Activated T-helper 1 cell treated with anti-CD3 and anti-CD28 coated beads, Interleukin-12 subunit alpha, Interleukin-12 subunit beta, Interleukin-2, Interleukin-4 antibody, amounts not matched to agents 30 ng/mL and 10 ng/mL and 1 ng/mL, durations not matched to agents 14 hours and 24 hours and 36 hours (primary cell): ENCODE measurements at places on chromosomes 13 and 19. TPM values are rescaled to one million over a fixed set of nuclear protein-coding genes. Genes with fewer than 3 reads are reported as not detected.

GRCh38 chr13:93724187-93724586, 497.6 kb downstream of the GPC6 start:
- no peak overlapping the region for H3K27ac ChIP-seq
- no peaks in the 10 kb centered on the region for H3K36me3 ChIP-seq
- no peak overlapping the region for H3K4me3 ChIP-seq
- no peaks in the 10 kb centered on the region for H3K4me1 ChIP-seq
- no peaks in the 10 kb centered on the region for H3K27me3 ChIP-seq

ZNF296 gene
- total RNA-seq = 4.3 and 4.7 TPM in 2 replicates

DNA sequence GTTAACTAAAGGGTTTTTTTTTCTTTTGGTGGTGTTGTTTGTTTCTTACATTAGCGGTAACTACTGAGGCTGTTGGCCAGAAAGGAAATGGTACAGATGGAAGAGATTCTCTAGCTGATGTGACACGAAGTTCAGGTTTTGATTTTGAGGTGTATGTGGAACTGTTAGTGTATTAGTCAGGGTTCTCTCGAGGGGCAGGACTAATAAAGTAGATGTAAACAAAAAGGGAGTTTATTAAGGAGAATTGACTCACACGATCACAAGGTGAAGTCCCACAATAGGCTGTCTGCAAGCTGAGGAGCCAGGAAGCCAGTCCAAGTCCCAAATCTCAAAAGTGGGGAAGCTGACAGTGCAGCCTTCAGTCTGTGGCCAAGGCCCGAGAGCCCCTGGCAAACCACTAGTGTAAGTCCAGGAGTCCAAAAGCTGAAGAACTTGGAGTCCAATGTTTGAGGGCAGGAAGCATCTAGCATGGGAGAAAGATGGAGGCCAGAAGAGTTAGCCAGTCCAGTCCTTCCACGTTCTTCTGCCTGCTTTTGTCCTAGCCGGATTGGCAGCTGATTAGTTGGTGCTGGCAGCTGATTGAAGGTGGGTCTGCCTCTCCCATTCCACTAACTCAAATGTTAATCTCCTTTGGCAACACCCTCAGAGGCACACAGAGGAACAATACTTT, 577.6 kb downstream of the EFNB2 start:
- DNase-seq = no peak
- H3K36me3 ChIP-seq = no peaks in the 10 kb centered on the region
- no peaks in the 10 kb centered on the region for H3K27me3 ChIP-seq

DNA sequence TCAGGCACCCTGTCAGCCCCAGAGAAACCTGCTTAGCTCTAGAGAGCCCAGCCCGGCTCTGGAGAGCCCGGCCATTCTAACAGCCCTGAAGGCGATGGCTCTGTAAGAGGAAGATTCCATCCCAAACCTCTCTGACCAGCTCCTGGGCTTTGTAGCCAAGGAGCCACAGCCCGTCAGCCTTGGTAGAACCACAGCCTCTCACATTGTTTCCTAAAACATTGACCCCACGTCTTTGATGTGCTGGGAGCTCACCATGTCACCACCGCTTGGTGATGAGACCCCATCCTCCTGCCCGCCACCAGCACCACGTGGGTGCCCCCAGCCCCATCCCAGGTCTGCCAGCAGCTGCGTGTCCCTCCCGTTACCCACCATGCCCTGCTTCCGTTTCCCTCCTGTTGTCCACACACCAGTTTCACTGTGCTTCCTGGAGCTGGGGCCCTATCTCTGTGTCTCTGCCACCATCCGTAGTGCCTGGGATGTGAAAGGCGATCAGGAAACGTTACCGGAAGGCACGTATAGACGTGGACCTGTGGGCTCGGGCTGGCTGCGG, 94.2 kb upstream of the MCF2L start:
- H3K27ac ChIP-seq = peak overlapping the region; percentile 31
- no peak for DNase-seq
- H3K27me3 ChIP-seq = no peaks in the 10 kb centered on the region
- H3K4me1 ChIP-seq = peaks cover 12% of the 10 kb centered on the region
- peaks cover 32% of the 10 kb centered on the region for H3K36me3 ChIP-seq

- H3K4me3 ChIP-seq = no peak overlapping the region
- no peaks in the 10 kb centered on the region for H3K36me3 ChIP-seq
- DNase-seq = no peak
- H3K27me3 ChIP-seq = no peaks in the 10 kb centered on the region
- no peaks in the 10 kb centered on the region for H3K4me1 ChIP-seq
Measured at GRCh38 chr13:107807306-107808073, 407.8 kb downstream of the LIG4 start.

DNA sequence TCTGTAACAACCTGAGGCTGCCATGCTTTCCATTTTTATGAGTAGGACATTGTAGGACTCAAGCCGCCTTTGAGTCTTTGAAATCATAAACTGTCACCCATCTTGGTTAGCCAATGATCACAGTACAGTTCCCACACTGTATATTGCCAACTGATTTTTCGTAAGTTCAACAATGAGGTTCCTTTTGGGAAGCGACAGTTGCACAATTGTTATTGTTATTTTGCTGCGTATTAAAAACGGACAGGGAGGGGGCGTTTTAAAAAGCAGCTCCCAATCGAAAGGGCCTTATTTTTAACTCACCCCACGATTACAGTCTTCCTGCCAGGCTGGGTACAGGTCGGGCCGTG, 601 bp downstream of the SLC46A3 start:
- peak overlapping the region; percentile 85 for H3K4me3 ChIP-seq
- DNase-seq = no peak
- peaks cover 32% of the 10 kb centered on the region for H3K4me1 ChIP-seq

DNA sequence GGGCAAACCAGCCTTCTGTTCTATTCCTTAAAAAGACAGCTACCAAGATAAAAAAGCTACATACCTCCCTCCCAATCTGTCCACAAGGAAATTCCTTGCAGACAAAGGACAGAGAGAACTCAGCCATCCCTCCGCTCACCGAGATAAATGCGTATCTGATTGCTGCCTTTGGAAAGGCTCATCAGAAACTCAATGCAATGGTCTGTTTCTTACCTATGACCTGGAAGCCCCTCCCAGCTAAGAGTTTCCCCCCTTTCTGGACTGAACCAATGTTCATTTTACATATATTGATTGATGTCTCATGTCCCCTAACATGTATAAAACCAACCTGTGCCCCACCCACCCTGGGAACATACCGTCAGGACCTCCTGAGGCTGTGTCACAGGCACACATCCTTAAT, 11.6 kb downstream of the BTBD2 start:
- peaks cover 3% of the 10 kb centered on the region for H3K36me3 ChIP-seq
- H3K27me3 ChIP-seq = no peaks in the 10 kb centered on the region
- no peak overlapping the region for H3K27ac ChIP-seq
- no peak for DNase-seq
- no peak overlapping the region for H3K4me3 ChIP-seq
- H3K4me1 ChIP-seq = no peaks in the 10 kb centered on the region

NLRP4 gene
- total RNA-seq = not detected in 2 replicates

DNA sequence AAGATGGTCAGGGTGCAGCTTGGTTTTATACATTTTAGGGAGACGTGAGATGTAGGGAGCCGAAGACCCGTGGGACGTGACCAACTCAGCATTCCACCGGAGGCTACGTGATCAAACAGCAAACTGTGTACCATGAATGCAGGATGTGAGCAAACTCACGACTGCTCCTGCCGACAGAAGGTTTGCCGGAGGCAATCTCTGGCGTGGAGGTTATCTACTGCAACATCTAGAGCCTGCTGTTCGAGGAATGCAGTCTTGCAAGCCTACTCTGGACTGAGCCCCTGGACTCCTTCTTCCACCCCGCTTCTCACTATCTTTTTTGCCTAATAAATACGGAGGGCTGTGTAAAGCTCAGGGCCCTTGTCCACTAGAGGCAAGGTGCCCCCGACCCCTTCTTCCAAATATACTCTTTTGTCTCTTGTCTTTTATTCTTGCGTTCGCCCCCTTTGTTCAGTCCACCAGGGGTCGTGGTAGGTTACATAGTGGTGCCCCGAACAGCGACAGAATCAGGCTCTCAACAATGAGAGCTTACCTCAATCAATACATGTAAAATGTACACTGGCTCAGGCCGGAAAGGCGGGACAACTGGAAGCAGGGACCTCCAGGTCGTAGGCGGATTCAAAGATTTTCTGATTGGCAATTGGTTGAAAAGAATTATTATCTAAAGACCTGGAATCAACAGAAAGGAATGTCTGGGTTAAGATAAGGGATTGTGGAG, 8.9 kb upstream of the OR1I1 start:
- DNase-seq = no peak
- no peaks in the 10 kb centered on the region for H3K27me3 ChIP-seq
- H3K4me1 ChIP-seq = no peaks in the 10 kb centered on the region
- H3K36me3 ChIP-seq = no peaks in the 10 kb centered on the region

- no peak for DNase-seq
- H3K4me3 ChIP-seq = no peak overlapping the region
- no peaks in the 10 kb centered on the region for H3K4me1 ChIP-seq
- H3K36me3 ChIP-seq = peaks cover 5% of the 10 kb centered on the region
- no peaks in the 10 kb centered on the region for H3K27me3 ChIP-seq
Measured at GRCh38 chr13:32187651-32188050, 127.5 kb downstream of the ZAR1L start.

- H3K27ac ChIP-seq = no peak overlapping the region
- H3K4me3 ChIP-seq = no peak overlapping the region
- no peak for DNase-seq
- H3K4me1 ChIP-seq = no peaks in the 10 kb centered on the region
- no peaks in the 10 kb centered on the region for H3K36me3 ChIP-seq
- H3K27me3 ChIP-seq = no peaks in the 10 kb centered on the region
Measured at GRCh38 chr13:103203735-103204330, 137.6 kb upstream of the SLC10A2 start.

DNA sequence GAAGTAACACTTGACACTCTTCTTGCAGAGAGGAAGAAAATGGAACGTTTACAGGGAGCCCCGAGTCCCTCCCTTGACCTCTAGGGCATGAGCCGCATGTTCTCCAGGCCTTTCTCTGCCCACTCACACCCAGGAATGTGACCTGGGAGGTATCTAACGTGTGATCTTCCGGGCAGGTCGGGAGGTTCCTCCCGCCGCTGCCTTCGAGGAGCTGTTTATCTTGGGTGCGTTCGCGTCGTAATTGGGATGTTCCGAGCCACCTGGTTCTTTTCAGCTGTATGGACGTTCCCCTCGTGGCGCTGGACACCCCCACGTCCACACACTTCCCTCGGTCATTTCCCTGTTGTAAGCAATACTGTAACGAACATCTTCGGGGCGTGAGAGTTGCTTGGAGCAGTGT, 13.6 kb downstream of the ARID3A start:
- peaks cover 4% of the 10 kb centered on the region for H3K27me3 ChIP-seq
- peaks cover 19% of the 10 kb centered on the region for H3K36me3 ChIP-seq
- no peak overlapping the region for H3K4me3 ChIP-seq
- H3K27ac ChIP-seq = no peak overlapping the region

DNA sequence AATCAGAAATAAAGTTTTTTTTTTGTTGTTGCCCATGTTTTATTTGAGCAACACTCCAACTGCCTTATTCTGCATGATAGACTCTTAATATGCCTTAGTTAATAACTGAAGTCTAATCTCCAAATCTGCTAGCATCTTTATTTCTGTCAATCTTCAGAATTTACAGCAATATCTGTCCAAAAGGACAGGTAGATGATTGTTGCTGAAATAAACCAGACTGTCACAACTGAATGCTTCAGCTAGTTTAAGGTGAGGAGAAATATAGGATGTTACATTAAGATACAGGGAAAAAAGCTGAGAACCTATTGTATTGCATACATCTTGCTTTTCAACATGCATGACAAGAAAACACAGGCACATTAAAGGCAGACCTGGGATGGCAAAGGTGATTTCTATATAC, 204.3 kb downstream of the SLITRK1 start:
- no peaks in the 10 kb centered on the region for H3K36me3 ChIP-seq
- H3K27me3 ChIP-seq = no peaks in the 10 kb centered on the region
- H3K4me1 ChIP-seq = no peaks in the 10 kb centered on the region
- no peak overlapping the region for H3K27ac ChIP-seq

DNA sequence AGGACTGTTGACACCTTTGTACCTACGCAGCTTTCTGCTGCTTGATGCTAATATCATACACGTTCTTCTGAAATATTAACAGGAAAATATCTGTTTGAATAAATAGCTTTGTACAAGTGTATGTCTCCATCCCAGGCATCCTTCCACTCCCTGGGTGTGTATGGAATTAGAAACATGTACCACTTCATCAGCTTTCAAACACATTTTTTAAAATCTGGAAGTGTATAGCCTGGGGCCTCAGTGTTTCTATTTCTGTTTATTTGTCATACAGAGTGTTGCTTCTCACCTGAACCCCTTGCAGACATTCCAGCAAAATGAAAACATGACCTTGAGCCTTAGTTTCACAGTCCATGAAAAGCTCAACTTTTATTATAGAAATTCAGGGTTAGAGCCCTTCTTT, 168.6 kb downstream of the ITGBL1 start:
- no peak overlapping the region for H3K27ac ChIP-seq
- H3K4me3 ChIP-seq = no peak overlapping the region
- no peaks in the 10 kb centered on the region for H3K36me3 ChIP-seq
- peaks cover 15% of the 10 kb centered on the region for H3K27me3 ChIP-seq

GRCh38 chr19:23779645-23780044, 21.0 kb upstream of the ZNF681 start:
- no peak for DNase-seq
- H3K27me3 ChIP-seq = no peaks in the 10 kb centered on the region
- H3K27ac ChIP-seq = no peak overlapping the region
- no peak overlapping the region for H3K4me3 ChIP-seq
- H3K36me3 ChIP-seq = peaks cover 31% of the 10 kb centered on the region
- peaks cover 6% of the 10 kb centered on the region for H3K4me1 ChIP-seq

GRCh38 chr13:74388626-74389025, 254.4 kb upstream of the KLF12 start:
- H3K4me1 ChIP-seq = no peaks in the 10 kb centered on the region
- H3K27ac ChIP-seq = no peak overlapping the region
- no peak overlapping the region for H3K4me3 ChIP-seq
- H3K36me3 ChIP-seq = no peaks in the 10 kb centered on the region

DNA sequence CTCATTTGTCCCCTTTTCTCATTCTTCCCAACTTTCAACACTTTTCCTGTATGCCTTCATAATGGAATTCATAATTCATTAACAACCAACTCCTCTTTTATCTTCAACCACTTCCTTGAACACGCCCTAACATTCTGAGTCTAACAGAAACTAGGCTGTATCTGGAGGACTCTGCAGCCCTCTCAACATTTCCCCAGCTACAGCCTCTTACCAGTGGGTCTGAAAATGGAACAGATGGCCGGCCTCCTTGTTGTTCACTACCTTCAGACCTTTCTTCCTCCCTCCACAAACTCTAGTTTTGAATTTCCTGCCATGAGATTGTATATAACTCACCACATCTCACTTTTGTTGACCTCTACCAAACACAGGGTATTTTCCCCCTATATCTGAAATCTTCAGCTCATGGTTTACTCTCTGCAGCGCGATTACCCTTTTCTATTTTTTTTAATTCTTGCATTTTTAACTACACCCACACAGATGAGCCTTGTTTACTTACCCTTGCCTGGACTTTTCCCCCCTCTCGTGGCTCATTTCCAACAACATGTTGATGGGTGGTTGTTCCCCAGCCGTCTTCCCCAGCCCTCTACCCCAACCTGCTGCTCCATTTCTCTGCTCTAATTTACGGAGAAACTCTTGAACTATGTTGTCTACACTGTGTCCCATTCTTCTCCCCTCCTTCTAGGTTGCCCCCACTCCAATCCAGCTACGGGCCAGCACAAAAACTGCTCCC, 846 bp downstream of the ZNF790 start:
- DNase-seq = no peak
- H3K4me3 ChIP-seq = no peak overlapping the region
- peaks cover 46% of the 10 kb centered on the region for H3K36me3 ChIP-seq
- no peaks in the 10 kb centered on the region for H3K27me3 ChIP-seq
- H3K4me1 ChIP-seq = no peaks in the 10 kb centered on the region
